ENCODE measurements at places on chromosomes 2 and 18.

- no peak for DNase-seq
These were observed 178.5 kb upstream of the TRIB2 start for GRCh38 chr2:12538138-12538694.

- DNase-seq, result no peak
These were observed 45.6 kb downstream of the RAB27B start for GRCh38 chr18:54873884-54874255.

- DNase-seq, result no peak
These were observed 1292.1 kb upstream of the PIK3C3 start for GRCh38 chr18:40662898-40663437.

DNA sequence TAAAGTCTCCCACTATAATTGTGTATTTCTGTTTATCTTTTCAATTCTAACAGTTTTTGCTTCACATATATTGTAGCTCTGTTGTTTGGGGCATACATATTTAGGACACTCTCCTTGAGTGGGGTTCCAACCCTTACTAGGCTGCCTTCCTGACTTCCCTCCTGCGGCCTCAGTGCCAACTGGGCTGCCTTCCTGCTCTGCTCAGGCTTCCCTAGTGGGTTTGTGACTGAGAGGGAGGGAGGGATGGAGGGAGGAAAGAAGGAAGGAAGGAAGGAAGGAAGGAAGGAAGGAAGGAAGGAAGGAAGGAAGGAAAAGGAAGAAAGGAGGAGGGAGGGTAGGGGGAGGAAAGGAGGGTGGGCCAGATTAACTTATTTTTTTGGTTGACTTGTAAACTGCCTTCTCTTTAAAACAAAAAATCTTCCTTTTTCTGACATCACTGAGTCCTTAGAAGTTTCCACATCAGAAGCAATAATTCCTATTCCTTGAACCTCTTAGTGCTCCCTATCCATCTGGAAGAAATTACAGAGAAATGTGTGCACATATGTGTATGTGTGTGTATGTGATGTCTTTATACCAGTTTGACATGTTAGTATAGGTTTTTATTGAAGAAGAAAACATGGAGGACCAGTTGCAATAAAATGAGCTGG is 145.4 kb upstream of the PGAP1 start:
- DNase-seq, result no peak

GRCh38 chr2:126901459-126901858 is 2.8 kb downstream of the TEX51 start:
- peak; percentile 8 for DNase-seq

- no peak for DNase-seq
These were observed 75.6 kb downstream of the TMEM247 start for GRCh38 chr2:46555011-46555410.

DNA sequence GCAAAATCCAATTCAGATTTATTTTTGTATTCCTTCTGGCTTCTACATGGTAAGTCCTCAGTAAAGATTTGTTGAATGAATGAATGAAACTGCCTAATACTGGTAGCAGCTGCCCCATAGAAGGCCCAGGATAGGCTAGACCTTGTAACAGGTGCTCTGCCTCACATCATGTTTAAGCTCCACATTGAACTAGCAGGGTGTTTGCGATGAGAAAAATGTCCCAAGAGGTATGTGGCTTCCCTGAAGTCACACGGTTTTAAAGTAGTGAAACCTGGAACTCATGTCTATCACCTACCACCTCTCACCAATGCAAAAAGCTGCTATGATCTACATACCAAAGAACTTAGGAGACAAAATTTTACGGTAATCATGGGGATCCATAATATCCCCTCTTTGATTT is 765 bp upstream of the LHCGR start:
- DNase-seq, result no peak

DNA sequence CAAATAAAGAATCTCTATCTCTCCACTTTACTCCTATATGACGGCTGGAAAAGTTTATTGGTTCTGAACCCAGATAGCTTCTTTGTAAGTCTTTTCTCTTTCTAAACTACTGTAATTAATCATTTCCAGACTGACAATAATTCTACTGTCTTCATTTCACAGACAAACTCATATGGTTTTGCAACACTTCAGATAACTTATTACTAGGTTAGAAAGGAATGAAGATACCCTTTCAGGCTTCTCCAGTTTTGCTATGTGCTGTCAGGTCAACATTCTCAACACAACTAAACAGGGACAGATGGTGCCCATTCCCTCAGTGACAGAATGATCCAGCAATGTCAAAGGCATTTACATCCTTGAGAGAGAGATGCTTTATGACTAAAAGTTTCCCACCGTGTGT is 198.5 kb upstream of the ITGA4 start:
- no peak for DNase-seq

DNA sequence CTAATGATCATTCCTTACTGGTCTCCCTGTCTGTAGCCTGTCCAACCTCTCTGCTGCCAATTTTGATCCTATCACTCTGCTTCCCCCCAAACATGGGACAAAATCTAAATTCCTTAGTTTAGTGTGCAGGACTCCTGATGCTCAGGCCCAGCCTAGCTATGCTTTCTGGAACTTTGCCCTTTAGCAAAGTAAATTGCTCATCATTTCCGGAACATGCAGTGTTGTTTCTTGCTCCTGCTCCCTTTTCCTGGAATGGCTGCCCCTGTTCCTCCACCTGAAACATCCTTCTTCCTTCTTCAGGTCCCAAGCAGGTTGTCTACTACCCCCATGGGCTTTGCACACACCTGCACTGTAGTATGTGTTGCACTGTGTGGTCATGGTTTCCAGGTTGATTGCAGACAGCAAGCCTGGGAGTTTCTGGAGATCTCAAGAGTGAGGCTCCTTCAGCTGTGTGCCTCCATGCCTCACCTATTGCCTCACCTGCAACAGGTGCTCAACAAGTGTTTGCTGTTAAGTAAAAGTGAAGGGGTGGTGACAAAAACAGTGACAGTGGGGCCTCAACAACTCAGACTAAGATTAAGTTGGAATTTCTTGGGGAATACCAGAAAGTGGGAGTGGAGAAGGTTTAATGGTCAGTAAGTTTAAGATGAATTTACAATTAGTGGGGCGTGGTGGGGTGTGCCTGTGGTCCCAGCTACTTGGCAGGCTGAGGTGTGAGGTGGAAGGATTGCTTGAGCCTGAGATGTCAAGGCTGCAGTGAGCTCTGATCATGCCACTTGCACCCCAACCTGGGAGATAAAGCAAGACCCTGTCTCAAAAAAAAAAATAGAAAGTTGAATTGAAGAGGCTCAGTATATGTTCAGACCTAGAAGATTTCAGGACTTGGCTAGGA is 120.0 kb downstream of the DNAH6 start:
- no peak for DNase-seq

DNA sequence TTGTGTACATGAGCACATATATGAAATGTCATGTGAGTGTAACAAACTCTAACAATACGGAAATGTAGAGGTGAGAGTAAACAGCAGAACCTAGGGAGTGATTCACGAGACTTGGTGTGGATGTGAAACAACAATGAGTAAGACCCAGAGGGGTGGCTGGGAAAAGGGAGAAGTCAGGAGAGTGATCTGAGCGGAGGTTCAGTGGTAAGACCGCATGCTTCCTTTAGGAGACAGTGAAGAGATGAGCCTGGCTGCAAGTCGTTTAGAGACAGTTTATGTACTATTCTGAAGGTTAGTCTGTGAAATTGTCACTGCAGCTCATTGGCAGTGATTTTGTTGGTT is 150.6 kb downstream of the PRPF40A start:
- DNase-seq, result no peak

DNA sequence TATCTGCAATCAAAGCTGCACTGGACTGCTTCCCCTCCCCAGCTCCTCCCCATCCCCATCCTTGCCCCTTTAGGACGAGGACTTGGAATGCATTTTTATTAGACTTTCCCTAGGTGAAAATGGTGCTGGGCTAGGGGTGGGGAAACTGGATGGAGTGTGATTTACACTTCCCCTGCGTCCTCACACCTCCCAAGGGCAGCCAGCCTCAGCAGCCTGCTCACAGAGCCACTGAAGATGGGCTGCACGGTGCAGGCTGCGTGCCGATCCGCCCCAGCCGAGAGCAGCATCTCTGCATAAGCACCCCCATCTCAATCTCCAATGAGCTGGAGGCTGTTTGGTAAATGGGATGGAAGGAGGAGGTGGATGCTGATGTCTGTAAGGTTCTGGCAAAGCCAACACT is 87.6 kb downstream of the ZBTB7C start:
- DNase-seq, result no peak

DNA sequence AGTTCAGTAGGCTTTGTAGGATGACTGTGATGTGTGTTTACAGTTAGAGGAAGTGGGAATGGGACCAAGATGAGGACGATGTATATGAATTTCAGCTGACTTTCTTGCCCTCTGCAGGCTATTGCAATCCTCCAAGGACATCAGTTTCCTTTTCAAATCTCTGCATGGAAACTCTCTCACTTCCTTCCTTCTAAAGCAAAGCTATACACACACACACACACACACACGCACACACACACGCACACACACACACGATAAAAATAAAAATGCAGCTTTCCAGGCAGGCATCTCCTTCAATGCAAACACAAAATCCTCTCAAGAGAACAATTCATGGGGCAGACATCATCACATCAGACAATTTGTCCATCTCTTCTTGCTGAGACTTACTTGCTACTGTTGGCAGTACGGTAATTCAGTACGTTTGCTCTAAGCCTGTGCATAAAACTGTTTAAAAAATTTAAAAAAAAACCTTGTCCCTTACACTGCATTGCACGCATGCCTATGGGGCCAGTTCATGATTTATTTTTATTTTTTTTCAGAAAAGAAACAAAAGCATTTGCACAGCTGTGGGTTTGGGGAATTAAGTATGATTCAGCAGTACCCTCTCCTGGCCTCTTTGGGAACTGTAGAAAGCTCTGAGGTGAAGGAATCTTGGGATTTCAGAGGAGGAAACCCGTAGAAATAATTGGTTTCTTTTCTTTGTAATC is 27.1 kb upstream of the ICOS start:
- peak; percentile 61 for DNase-seq

DNA sequence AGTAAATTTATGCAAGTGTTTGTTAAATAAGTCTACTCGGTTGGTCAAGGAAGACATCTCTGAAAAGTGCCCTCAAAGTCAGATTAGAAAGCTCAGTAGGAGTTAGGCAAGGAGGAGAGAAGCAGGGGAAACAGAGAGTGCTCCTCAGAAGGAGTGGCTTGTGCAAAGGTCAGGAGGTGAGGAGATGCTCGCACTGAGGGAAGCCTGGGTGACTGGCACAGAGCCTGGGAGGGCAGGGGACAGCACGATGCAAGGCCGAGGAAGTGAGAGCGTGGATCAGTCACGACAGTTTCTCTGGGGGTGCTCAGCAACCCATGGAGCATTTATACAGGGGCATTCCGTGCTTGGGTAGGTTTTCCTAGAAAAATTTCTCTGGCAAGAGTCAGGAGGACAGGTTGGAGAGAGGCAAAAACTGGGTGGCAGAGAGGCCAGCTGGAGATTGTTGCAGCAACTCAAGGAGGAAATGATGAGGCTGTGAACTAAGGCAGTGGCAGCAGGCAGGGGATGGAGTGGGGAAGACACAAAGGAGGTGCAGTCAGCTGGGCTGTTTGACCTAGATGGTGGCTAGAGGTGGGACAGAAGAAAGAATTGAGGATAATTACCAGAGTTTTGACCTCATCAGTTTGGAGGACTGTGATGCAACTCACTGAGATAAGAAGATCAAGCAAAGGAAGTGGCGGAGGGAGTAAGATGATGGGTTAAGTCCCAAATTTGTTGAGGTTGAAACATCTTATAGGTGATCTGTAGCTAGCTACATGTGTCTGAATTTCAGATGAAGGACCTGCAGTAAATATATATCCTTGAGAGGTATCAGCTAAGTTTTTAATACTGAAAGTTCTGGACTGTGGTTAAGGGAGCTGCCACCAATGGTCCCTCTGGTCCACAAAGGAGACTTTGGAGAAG is 52.4 kb downstream of the BCL2 start:
- DNase-seq, result no peak

- no peak for DNase-seq
These were observed 19.3 kb upstream of the LOXHD1 start for GRCh38 chr18:46676182-46676835.

DNA sequence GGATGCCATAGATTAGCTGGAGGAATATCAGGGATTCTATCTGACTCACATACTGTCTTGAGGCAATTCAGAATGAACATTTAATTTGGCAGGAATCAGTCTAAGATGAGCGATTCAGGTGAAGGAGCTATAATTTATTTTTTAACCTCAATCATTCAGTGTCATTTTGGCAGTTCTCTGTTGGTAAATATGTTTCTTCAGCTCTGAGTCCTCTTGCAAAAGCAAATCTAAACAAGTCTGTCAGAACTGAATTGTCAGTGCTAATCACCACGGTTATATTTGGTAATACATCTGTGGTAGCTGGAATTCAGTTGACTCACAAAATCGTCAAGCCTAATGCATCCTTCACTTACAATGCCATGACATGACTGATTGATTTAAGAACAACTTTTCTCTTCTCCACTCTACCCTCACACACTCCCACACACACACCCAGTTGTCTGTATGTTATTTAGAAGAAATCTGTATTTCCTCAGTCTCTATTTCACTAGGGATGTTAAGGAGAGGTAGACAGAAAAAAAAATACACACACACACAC is 516.6 kb upstream of the NXPH2 start:
- DNase-seq, result no peak

GRCh38 chr2:129894616-129895015 is 84.8 kb upstream of the RAB6C start:
- peak; percentile 24 for DNase-seq

GRCh38 chr2:38652431-38653273 is 13.3 kb upstream of the GALM start:
- no peak for DNase-seq

DNA sequence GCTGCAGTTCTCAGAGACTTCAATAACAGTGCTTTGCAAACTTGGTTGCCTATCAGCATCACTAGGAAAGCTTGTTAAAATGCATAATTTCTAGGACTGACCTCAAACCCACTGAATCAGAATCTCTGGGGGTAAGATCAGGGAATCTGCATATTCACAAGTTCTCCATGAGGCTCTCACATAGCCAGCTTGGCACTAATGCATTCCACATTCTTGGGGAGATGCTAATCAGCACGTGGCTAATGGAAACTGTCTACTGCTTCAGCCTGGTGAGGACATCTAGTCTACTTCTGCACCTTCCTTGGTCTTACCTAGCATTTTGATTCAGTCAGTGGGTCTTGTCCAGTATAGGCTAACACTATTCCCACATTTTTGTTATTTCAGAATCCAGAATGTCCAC is 56.3 kb downstream of the RBKS start:
- DNase-seq, result no peak

- no peak for DNase-seq
These were observed 155.0 kb downstream of the ARHGAP15 start for GRCh38 chr2:143284087-143284675.

GRCh38 chr18:46649071-46649862 is 7.8 kb downstream of the LOXHD1 start:
- no peak for DNase-seq

Measured in femur (tissue), 1 donor.